ENCODE measurements at places on chromosomes 16 and 17.

- DNase-seq = no peak
- peaks cover 19% of the 10 kb centered on the region for H3K4me1 ChIP-seq
- H3K27me3 ChIP-seq = no peaks in the 10 kb centered on the region
- H3K4me3 ChIP-seq = no peak overlapping the region
- H3K27ac ChIP-seq = no peak overlapping the region
- H3K36me3 ChIP-seq = no peaks in the 10 kb centered on the region
Observed at GRCh38 chr16:75073545-75074303, 42.9 kb downstream of the LDHD start.

DNA sequence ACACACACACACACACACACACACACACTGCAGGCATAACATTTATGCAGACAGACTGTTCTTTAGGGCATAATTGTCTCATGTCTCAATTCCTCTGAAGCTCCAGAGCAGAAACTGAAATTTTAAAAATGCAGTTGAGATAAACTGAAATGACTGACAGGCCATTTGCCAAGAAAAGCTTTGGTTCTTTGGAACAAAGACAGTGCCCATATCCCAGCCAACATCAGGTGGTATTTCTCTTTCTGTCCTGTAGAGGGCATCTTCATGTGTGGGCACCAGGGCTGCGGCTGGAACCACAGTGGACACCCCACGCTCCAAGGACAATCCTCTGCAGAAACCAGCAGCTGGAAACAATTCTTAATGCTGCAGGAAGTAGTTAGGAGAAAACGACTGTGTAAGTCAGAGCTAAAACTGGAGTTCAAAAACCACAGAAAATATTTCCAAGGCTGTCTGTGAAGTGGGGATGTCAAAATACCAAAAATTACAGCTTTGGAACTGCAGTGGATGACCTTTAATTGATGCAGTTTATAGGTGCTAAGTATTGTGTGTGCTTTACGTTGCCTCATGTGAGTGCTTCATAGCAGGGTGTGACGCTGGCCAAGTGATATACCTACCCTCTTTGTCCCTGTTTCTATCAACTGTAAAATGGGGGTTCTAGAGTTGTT lies 10.6 kb upstream of the MEFV start:
- H3K27ac ChIP-seq = no peak overlapping the region
- H3K4me3 ChIP-seq = no peak overlapping the region
- no peaks in the 10 kb centered on the region for H3K27me3 ChIP-seq
- no peaks in the 10 kb centered on the region for H3K36me3 ChIP-seq
- H3K4me1 ChIP-seq = no peaks in the 10 kb centered on the region

- no peaks in the 10 kb centered on the region for H3K27me3 ChIP-seq
- H3K4me3 ChIP-seq = no peak overlapping the region
- no peaks in the 10 kb centered on the region for H3K4me1 ChIP-seq
- no peak overlapping the region for H3K27ac ChIP-seq
- DNase-seq = no peak
- no peaks in the 10 kb centered on the region for H3K36me3 ChIP-seq
Observed at GRCh38 chr17:19502517-19502916, 31.1 kb upstream of the SLC47A1 start.

- peaks cover 11% of the 10 kb centered on the region for H3K4me1 ChIP-seq
- no peaks in the 10 kb centered on the region for H3K27me3 ChIP-seq
- DNase-seq = no peak
- no peak overlapping the region for H3K4me3 ChIP-seq
Observed at GRCh38 chr16:67641779-67642708, 2.9 kb upstream of the CARMIL2 start.

GRCh38 chr16:85854935-85855334 lies 44.0 kb upstream of the IRF8 start:
- no peaks in the 10 kb centered on the region for H3K4me1 ChIP-seq
- no peak overlapping the region for H3K4me3 ChIP-seq
- H3K27me3 ChIP-seq = no peaks in the 10 kb centered on the region
- H3K27ac ChIP-seq = no peak overlapping the region

DNA sequence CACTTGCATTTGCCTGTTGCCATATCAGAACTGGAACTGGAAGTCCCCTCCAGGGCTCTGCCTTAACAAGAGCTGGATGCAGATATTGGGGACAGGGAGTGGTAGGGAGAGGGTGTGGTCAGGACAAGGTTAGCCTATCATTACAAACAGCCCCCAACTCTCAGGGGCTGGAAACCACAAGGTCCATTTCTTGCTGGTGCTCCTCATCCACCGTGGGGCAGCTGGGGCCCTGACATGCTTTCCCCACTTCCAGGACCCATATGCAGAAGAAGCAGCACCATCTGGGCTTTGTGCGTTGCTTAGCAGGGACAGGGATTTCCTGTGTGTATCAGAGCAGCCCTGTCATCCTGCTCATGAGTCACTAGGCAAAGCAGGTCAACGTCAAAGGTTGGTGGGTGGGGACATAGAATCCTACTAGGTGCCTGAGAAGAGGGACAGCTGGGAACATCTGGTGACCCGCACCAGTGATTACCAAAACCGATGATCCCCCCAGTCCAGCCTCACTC lies 26.9 kb downstream of the RGS9 start:
- H3K27me3 ChIP-seq = no peaks in the 10 kb centered on the region
- H3K4me1 ChIP-seq = no peaks in the 10 kb centered on the region
- H3K27ac ChIP-seq = no peak overlapping the region
- peak; percentile 57 for DNase-seq
- H3K4me3 ChIP-seq = no peak overlapping the region

- H3K4me3 ChIP-seq = no peak overlapping the region
- no peak overlapping the region for H3K27ac ChIP-seq
- no peaks in the 10 kb centered on the region for H3K36me3 ChIP-seq
Observed at GRCh38 chr17:62901544-62901943, 64.5 kb upstream of the TANC2 start.

DNA sequence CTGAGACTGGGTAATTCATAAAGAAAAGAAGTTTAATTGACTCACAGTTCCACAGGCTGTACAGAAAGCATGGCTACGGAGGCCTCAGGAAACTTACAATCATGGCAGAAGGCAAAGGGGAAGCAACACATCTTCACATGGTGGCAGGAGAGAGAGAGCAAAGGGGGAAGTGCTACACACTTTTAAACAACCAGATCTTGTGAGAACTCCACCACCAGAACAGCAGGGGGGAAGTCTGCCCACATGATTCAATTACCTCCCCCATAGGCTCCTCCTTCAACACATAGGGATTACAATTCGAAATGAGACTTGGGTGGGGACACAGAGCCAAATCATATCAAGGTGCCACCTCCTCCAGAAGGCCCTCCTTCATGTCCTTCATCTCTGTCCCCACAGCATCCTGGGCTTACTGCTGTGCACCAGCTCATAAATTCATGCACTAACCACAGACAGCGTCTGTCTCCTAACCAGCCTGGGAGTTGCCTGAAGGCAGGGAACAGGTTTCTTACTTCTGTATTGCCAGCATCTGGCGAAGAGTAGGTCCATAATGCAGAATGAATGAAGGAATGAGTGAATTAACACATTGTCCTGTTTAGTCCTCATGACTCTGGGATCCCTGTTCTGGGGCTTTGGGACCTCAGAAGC lies 74.4 kb downstream of the WSB1 start:
- H3K27me3 ChIP-seq = no peaks in the 10 kb centered on the region
- H3K4me3 ChIP-seq = no peak overlapping the region
- no peaks in the 10 kb centered on the region for H3K4me1 ChIP-seq
- H3K36me3 ChIP-seq = no peaks in the 10 kb centered on the region
- no peak overlapping the region for H3K27ac ChIP-seq
- no peak for DNase-seq

- no peaks in the 10 kb centered on the region for H3K27me3 ChIP-seq
- no peak for DNase-seq
- no peaks in the 10 kb centered on the region for H3K36me3 ChIP-seq
- no peak overlapping the region for H3K4me3 ChIP-seq
Observed at GRCh38 chr17:80586846-80587228, 42.2 kb downstream of the RPTOR start.

GRCh38 chr16:27759301-27759871 lies 209.4 kb downstream of the KATNIP start:
- no peak for DNase-seq
- H3K27ac ChIP-seq = no peak overlapping the region
- no peaks in the 10 kb centered on the region for H3K27me3 ChIP-seq
- H3K36me3 ChIP-seq = peaks cover 38% of the 10 kb centered on the region
- H3K4me1 ChIP-seq = no peaks in the 10 kb centered on the region

GRCh38 chr17:78842881-78843565 lies 2.4 kb upstream of the USP36 start:
- H3K27ac ChIP-seq = no peak overlapping the region
- H3K27me3 ChIP-seq = no peaks in the 10 kb centered on the region
- peak; percentile 50 for DNase-seq
- no peaks in the 10 kb centered on the region for H3K4me1 ChIP-seq
- no peaks in the 10 kb centered on the region for H3K36me3 ChIP-seq

- H3K27me3 ChIP-seq = no peaks in the 10 kb centered on the region
- H3K4me1 ChIP-seq = no peaks in the 10 kb centered on the region
- H3K36me3 ChIP-seq = no peaks in the 10 kb centered on the region
- DNase-seq = no peak
- H3K27ac ChIP-seq = no peak overlapping the region
- H3K4me3 ChIP-seq = no peak overlapping the region
Observed at GRCh38 chr17:4426499-4427208, 7.1 kb upstream of the SPNS3 start.

DNA sequence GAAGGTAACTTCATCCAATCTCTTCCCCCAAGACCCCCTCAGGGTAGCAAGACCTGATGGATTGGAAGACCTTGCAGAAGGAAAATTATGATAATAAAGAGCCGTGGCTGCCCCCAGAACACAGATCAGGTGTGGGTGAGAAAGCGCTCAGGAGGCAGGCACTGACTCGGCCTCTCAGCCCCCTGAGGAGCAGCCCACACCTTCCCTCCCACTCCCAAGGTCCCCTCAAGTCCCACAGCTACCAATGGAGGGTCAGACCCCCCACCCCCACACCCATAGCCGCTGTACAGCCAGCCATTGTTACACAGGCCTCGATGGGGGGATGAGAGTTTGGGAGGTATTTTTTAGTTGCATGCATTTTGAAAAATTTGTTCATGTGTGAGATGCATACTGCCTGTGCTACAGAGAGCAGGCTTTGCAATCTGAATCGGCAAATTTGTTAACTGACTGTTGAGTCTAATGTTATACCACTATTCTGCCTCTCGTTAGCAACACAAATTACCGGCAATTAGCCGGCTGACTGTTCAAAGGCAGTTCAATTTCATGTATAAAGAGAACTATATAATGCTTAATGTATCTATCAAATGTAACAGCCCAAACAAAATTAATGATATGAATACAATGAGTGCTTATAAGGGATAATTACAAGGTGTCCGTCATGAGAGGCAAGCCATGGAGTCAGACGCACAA lies 211.7 kb downstream of the C16orf78 start:
- no peak overlapping the region for H3K4me3 ChIP-seq
- no peaks in the 10 kb centered on the region for H3K4me1 ChIP-seq
- DNase-seq = no peak
- no peaks in the 10 kb centered on the region for H3K36me3 ChIP-seq

GRCh38 chr16:1497014-1497598 lies 3.9 kb downstream of the TELO2 start:
- H3K27ac ChIP-seq = no peak overlapping the region
- no peak overlapping the region for H3K4me3 ChIP-seq
- no peaks in the 10 kb centered on the region for H3K27me3 ChIP-seq
- DNase-seq = no peak
- H3K36me3 ChIP-seq = no peaks in the 10 kb centered on the region
- H3K4me1 ChIP-seq = peaks cover 24% of the 10 kb centered on the region
